Small intestine (tissue), 16 donors: ENCODE measurements at places on chromosomes 2 and 18. TPM values are rescaled to one million over a fixed set of nuclear protein-coding genes. Genes with fewer than 3 reads are reported as not detected.

KCNJ3 gene
- polyA plus RNA-seq = 6.9 TPM

KLF11 gene
- 7.5 TPM for polyA plus RNA-seq

GRCh38 chr2:240645801-240646175, 20.5 kb downstream of the GPR35 start:
- no peaks in the 10 kb centered on the region for H3K4me1 ChIP-seq
- no peak for DNase-seq
- no peaks in the 10 kb centered on the region for H3K36me3 ChIP-seq
- H3K27me3 ChIP-seq = peaks cover 29% of the 10 kb centered on the region
- no peak overlapping the region for H3K27ac ChIP-seq

CYBRD1 gene
- polyA plus RNA-seq = 12.4 TPM

POTEC gene
- not detected for polyA plus RNA-seq

SPIRE1 gene
- polyA plus RNA-seq = 4.0 TPM

ARHGAP15 gene
- 3.7 TPM for polyA plus RNA-seq

GRCh38 chr2:235843591-235844395, 324.4 kb downstream of the GBX2 start:
- H3K4me3 ChIP-seq = no peak overlapping the region
- no peak for DNase-seq
- no peak overlapping the region for H3K27ac ChIP-seq
- H3K27me3 ChIP-seq = no peaks in the 10 kb centered on the region

GRCh38 chr2:220318508-220318907, 691.1 kb downstream of the SLC4A3 start:
- DNase-seq = no peak
- H3K36me3 ChIP-seq = no peaks in the 10 kb centered on the region
- no peaks in the 10 kb centered on the region for H3K4me1 ChIP-seq
- H3K27ac ChIP-seq = no peak overlapping the region
- no peak overlapping the region for H3K4me3 ChIP-seq
- no peaks in the 10 kb centered on the region for H3K27me3 ChIP-seq

ZSWIM2 gene
- not detected for polyA plus RNA-seq

- H3K4me3 ChIP-seq = no peak overlapping the region
- no peaks in the 10 kb centered on the region for H3K36me3 ChIP-seq
- no peak for DNase-seq
Observed at GRCh38 chr18:48904091-48904490, 46.7 kb downstream of the SMAD7 start.

GRCh38 chr2:21972586-21972985, 848.8 kb downstream of the TDRD15 start:
- no peak overlapping the region for H3K4me3 ChIP-seq
- H3K36me3 ChIP-seq = no peaks in the 10 kb centered on the region
- H3K27ac ChIP-seq = no peak overlapping the region
- H3K27me3 ChIP-seq = no peaks in the 10 kb centered on the region
- no peaks in the 10 kb centered on the region for H3K4me1 ChIP-seq

DNA sequence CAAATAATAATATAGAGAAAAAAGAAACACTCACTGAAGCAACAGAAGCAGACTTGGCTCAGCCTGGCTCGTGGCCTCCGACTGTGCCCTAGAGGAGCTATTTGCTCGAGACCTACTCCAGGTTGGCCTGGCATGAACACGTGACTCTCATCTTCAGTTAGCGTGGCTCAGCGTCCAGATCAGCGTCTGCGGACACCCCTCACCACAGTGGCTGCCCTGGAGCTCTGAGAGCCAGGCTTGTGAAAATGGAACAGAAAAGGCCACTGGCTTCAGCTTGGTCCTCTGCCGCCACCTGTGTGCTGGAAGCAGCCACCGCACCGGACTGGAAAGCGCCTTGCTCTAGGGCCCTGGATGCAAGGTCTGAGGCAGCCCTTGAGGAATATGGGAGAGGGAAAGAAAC, 1184.0 kb upstream of the GYPC start:
- H3K27ac ChIP-seq = no peak overlapping the region
- H3K4me3 ChIP-seq = no peak overlapping the region
- H3K36me3 ChIP-seq = no peaks in the 10 kb centered on the region
- H3K27me3 ChIP-seq = no peaks in the 10 kb centered on the region

CHN1 gene
- 7.8 TPM for polyA plus RNA-seq

DNA sequence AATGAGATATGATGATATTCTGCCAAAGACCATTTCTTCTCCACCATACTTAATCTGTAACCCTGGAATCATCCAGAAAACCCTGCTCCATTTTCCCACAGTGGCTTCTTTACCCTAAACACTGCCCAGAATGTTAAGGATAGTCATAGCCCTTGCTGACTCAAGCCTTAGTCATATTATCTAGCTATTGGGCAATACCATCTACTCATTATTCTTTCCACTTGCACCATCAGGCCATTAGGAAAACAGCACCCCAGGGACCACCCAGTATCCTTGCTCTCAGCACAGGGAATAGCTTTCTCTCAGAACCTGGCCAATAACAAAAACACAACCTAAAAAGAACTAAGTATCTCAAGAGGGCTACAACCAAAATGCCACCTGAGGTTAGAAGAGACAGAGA, 445.7 kb upstream of the SLC14A2 start:
- no peak overlapping the region for H3K27ac ChIP-seq
- DNase-seq = no peak
- peaks cover 4% of the 10 kb centered on the region for H3K4me1 ChIP-seq
- no peak overlapping the region for H3K4me3 ChIP-seq
- H3K27me3 ChIP-seq = no peaks in the 10 kb centered on the region

GRCh38 chr18:58310517-58310916, 266.5 kb downstream of the NEDD4L start:
- H3K27me3 ChIP-seq = no peaks in the 10 kb centered on the region
- H3K27ac ChIP-seq = peak overlapping the region; percentile 61
- peak; percentile 91 for DNase-seq
- no peak overlapping the region for H3K4me3 ChIP-seq

DNA sequence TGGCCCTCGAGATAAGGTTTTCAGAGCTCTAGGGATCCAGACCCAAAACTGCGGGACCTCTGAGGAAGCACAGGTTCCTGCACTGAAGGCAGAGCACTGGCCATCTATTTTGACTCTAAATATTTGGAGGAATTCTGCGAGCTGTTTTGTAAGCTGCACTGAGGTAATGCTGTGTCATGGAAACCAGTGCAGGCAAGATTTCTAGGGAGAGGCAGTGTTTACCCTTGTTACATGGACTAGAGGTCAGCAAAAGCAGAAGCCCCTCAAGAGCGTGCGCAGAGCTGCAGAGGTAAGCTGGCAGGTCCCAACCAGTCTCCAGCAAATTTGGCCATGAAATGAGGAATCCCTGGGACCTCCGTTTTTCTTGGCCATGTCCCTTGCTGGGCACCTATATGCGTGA, 137.3 kb downstream of the RNF152 start:
- peaks cover 3% of the 10 kb centered on the region for H3K4me1 ChIP-seq
- no peaks in the 10 kb centered on the region for H3K27me3 ChIP-seq
- no peak overlapping the region for H3K27ac ChIP-seq
- no peaks in the 10 kb centered on the region for H3K36me3 ChIP-seq

DNA sequence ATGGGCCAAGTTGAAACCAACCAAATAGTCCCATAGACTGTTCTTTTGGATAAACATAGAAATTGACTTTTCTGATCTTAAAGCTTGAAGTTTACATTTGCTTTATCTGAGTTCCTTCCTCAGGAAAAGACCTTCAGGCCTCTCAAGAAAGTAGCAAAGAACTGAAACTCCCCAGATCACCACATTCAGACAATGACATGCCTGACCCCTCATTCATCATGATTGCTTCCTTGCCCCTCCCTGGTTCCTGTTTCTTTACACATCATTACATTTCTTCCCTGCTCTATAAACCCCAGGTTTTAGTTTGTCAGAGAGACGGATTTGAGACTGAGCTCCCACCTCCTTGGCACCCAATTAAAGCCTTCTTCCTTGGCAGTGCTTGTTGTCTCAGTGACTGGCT, 83.6 kb upstream of the ST3GAL5 start:
- H3K27ac ChIP-seq = no peak overlapping the region
- H3K4me1 ChIP-seq = no peaks in the 10 kb centered on the region
- H3K27me3 ChIP-seq = no peaks in the 10 kb centered on the region
- H3K36me3 ChIP-seq = no peaks in the 10 kb centered on the region

NPPC gene
- polyA plus RNA-seq = not detected

VWA3B gene
- 0.51 TPM for polyA plus RNA-seq
